Stimulated activated CD4-positive, alpha-beta T cell treated with anti-CD3 and anti-CD28 coated beads, Interleukin-2, amount 100 ng/mL, for 24 hours (primary cell): ENCODE measurements at places on chromosomes 7 and 10.

DNA sequence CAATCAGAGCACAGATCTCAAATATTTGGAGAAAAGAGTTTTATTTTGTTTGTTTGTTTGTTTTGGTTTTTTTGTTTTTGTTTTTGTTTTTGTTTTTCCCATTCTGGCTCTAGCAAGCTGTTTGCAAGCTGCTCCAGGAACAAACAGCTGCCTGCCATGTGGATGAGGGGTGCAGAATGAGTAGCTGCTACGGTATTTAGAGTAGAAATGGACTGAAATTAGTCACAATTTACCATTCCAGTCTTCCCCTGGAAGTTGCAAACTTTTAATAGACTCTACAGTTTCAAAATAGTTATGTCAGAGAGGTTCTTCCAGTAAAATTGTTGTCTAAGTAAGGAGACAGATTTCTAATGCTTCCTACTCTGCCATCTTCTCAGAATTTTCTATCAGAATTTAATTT lies 27.1 kb upstream of the TAS2R16 start:
- DNase-seq = no peak

- DNase-seq = no peak
Measured at GRCh38 chr7:17325364-17325763, 26.9 kb downstream of the AHR start.

DNA sequence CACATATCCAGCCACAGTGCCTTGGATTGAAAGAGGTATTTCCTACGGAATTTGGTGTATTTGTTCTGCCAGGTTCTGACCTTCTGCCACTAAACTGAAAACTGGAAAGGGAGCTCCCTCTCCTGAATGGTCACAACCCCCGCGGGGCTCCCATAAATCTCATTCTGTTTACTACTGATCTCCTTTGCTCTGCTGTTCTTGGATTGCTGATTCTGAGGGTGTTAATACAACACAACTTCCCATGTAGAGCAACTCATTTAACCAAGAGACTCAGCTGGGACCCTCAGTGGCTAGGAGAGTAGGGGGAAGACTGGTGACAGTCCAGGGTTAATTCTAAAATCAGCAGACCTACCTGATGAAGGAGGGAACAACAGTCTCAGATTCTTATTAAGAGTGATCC lies 662.9 kb downstream of the INHBA start:
- DNase-seq = no peak

DNA sequence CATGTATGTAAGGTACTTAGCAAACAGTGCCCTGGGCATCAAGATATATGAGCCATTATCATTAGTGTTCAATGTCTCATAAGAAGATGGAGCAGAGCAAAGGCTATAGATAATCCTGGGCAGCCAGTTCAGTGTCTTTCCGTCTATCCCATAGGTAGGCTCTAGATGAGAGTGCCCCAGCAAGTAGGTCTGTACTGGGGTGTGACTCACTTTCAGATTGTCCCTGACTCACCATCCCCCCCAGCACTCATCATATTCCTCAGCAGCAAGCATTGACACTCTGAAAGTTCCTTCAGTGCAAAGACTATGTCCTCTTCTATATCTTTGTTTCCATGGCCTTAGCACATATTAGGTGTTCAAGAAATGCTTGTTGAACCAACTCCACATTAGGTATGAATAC lies 20.0 kb upstream of the FAM204A start:
- DNase-seq = no peak

DNA sequence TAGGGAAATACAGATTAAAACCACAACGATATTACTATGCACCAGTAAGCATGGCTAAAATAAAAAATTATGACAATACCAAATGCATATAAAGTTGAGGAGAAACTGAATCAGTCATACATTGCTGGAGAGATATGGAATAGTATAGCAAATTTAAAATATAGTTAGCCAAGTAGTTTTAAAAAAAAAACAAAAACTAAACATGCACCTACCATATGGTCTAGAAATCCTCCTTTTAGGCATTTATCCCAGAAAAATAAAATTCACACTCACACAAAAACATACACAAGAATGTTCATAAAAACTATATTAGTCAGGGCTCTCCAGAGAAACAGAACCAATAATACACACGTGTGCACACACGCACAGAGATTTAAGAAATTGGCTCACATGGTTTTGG lies 175.8 kb downstream of the IPMK start:
- no peak for DNase-seq

DNA sequence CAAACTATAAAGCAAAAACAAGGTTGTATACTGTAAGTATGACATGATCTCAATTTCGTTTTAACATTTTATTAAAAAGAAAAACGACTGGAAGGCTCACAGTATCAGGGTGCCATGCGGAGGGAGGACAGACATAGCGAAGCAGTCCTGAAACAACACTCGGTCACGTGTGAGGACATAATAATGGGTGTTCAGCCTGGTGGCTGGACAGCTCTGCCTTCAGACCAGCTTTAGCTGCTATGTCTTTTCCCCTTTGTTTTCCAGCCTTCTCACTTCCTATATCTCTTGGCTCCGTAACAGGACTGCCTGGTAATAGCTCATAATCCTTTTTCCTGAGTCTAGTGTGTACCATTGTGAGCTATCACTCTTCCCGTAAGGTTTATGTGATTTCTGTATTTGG lies 18.4 kb upstream of the KLF14 start:
- no peak for DNase-seq

DNA sequence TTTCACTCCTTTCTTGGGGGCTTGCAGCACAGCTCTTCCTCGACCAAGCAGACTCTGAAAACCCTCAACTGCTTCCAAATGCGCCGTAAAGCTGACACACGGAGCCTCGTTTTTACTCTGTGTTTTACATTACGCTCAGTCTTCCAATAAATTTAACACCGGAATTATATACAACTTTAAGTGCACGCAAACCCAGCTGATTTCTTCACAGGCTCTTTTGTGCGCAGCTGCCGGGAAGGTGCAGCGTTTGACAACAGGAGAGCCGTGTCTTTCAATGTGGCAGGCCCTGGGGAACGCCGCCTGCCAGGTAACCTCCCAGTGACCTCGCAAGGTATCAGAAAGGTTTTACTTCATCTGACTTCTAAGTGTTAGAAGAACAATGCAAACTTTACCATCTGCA lies 35.0 kb downstream of the GFRA1 start:
- no peak for DNase-seq

GRCh38 chr10:4219901-4220300 lies 434.9 kb upstream of the KLF6 start:
- DNase-seq = no peak
